ENCODE measurements at places on chromosomes 2 and 18.

- no peak overlapping the region for H3K27ac ChIP-seq
- no peaks in the 10 kb centered on the region for H3K27me3 ChIP-seq
- no peak for DNase-seq
- H3K36me3 ChIP-seq: no peaks in the 10 kb centered on the region
Observed at GRCh38 chr2:6676776-6677175, 188.9 kb downstream of the CMPK2 start.

DNA sequence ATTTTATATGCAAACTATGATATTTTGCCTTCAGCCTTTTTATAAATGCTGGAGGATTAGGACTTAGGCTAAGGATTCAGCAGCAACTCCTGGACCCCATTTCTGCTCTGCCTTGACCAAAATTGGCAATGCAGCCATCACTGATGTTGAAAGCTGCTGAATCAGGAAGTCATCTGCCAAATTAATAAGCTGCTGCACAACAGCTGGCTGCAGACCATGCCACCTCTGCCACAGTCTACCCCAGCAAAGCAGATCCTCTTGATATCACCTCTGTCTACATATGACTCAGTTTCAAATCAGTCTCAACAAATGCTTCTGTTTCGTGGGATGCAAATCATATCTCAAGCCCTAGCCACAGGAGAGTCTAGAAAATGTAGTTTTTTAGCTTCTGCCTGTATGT, 7.1 kb upstream of the SOS1 start:
- peaks cover 6% of the 10 kb centered on the region for H3K4me1 ChIP-seq
- H3K27ac ChIP-seq: peak overlapping the region; percentile 6
- no peaks in the 10 kb centered on the region for H3K36me3 ChIP-seq
- no peaks in the 10 kb centered on the region for H3K27me3 ChIP-seq

- H3K27me3 ChIP-seq: no peaks in the 10 kb centered on the region
- no peak overlapping the region for H3K27ac ChIP-seq
- no peaks in the 10 kb centered on the region for H3K4me1 ChIP-seq
- H3K4me3 ChIP-seq: no peak overlapping the region
Observed at GRCh38 chr2:60633615-60634014, 80.2 kb upstream of the BCL11A start.

GRCh38 chr18:63083020-63083531, 236.5 kb downstream of the BCL2 start:
- DNase-seq: no peak
- no peak overlapping the region for H3K27ac ChIP-seq
- no peak overlapping the region for H3K4me3 ChIP-seq
- H3K27me3 ChIP-seq: no peaks in the 10 kb centered on the region

DNA sequence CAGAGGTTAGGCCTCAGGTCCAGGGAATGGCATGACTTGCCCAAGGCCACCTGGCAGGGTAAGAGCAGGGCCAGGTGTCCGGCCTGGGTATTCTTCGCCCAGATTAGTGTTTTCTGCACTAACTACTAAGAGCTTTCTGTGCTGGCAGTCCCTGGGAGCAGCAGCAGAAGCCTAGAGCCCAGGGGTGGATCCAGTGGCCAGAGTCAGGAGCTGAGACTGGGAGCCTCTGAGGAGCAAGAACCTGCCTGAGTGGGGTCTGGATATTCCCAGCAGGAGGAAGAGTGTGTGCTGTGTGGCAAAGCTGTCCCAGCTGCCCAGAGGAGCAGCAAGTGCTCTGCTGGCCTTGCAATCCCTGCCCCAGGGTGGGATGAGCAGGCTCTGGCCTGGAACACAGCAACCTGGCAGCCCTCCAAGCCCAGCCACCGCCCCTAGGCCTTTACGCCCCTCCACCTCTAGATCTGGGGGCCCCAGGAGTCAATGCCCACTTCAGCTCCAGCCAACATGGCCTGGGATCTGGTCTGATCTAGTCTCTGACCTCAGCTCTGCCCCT, 30.7 kb upstream of the GPAT2 start:
- no peaks in the 10 kb centered on the region for H3K27me3 ChIP-seq
- no peaks in the 10 kb centered on the region for H3K36me3 ChIP-seq
- no peak for DNase-seq
- H3K27ac ChIP-seq: no peak overlapping the region
- H3K4me1 ChIP-seq: no peaks in the 10 kb centered on the region

DNA sequence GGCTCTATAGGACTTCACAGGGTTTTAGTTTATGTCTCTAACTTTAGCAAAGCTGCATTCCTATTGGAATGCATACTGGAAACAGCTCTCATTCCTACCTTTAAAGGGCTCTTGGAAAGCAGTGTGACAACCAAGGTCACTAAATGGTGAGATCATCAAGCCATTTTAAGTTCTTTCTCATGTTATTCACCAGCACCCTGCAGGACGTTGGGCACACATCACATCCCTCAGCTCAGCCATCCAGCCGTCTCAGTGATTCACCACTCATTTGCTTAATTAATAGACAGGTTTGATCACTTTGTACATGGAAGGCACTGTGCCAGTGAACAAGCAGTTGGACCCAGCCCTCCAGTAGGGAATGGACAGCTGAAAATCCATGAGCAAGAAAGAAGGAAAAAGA, 32.2 kb upstream of the RBM44 start:
- H3K27me3 ChIP-seq: no peaks in the 10 kb centered on the region
- H3K4me1 ChIP-seq: peaks cover 5% of the 10 kb centered on the region
- H3K36me3 ChIP-seq: no peaks in the 10 kb centered on the region

DNA sequence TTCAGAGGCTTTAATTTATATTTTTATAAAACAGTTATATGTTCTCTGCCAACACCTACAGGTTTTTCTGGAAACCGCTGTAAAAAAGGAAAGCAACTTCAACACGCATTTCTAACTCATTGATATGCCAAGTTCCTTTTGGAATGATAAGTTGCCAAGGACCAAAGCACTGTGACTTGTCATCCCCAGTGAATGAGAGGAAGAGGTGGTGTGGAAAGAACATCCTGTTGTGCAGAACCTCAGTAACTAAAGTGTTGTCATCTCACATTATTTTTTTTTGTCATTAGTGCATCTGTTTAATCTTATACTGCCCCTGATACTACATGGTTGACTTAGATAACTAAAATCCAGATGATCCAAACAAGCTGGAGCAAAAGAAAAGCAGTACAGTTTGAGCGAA, 96.0 kb upstream of the NEUROD1 start:
- H3K4me3 ChIP-seq: no peak overlapping the region
- no peaks in the 10 kb centered on the region for H3K4me1 ChIP-seq
- H3K27ac ChIP-seq: no peak overlapping the region
- H3K27me3 ChIP-seq: no peaks in the 10 kb centered on the region

DNA sequence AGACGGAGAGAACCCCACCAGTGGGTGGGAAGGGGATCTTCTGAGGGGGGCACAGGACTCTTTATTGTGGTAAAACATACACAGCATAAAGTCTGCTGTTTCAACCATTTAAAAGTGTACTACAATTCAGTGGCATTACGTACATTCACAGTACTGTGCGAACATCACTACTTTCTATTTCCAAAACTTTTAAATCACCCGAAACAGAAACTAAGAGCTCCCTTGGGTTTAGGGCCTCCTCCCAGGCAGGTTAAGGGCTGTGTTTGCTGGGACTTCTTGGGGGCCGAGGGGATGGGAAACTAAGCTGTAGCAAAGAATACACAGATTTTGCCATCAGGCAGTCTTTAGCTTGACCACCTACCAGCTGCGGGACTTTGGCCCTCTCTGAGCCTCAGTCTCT, 242.0 kb downstream of the HAUS1 start:
- no peaks in the 10 kb centered on the region for H3K27me3 ChIP-seq
- H3K4me3 ChIP-seq: no peak overlapping the region
- H3K4me1 ChIP-seq: no peaks in the 10 kb centered on the region
- DNase-seq: no peak

GRCh38 chr2:146748046-146748445, 1096.8 kb upstream of the ACVR2A start:
- H3K36me3 ChIP-seq: no peaks in the 10 kb centered on the region
- no peak overlapping the region for H3K4me3 ChIP-seq
- H3K27ac ChIP-seq: no peak overlapping the region
- no peaks in the 10 kb centered on the region for H3K27me3 ChIP-seq
- no peaks in the 10 kb centered on the region for H3K4me1 ChIP-seq

DNA sequence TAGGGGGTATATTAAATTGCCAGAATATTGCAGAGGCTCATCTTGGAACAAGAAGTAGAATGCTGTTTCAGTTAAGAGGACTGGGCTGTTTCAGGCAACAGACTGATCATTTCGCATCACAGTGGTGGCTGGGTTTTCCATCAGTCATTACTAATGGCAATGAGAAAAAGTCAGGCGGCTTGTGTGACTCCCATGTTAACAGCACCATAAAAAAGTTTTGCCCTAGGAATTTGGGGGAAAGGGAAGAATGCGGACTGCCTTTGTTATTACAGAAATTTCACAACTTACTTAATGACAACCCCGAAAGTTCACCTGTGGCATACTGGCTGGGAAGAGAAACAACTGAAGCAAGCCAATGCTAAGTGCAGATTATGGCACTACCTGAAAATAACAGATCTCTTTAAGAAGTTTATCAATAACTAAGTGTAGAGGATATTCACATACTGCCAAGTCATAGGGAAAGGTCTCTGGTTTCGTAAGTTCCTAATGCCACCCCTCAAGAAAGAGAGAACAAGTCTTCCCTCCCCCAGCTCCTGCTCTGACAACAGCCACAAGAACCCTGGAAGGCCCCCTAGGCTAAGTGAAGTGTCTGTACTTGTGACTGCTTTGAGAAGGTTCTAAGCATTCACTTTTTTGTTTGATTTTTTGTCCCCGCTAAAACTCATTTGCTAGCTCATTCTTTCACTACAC, 40.5 kb upstream of the AP1S3 start:
- H3K27me3 ChIP-seq: no peaks in the 10 kb centered on the region
- no peaks in the 10 kb centered on the region for H3K4me1 ChIP-seq
- H3K4me3 ChIP-seq: no peak overlapping the region
- H3K36me3 ChIP-seq: no peaks in the 10 kb centered on the region

GRCh38 chr2:41313082-41313481, 734.7 kb upstream of the PKDCC start:
- H3K4me3 ChIP-seq: no peak overlapping the region
- no peaks in the 10 kb centered on the region for H3K27me3 ChIP-seq

DNA sequence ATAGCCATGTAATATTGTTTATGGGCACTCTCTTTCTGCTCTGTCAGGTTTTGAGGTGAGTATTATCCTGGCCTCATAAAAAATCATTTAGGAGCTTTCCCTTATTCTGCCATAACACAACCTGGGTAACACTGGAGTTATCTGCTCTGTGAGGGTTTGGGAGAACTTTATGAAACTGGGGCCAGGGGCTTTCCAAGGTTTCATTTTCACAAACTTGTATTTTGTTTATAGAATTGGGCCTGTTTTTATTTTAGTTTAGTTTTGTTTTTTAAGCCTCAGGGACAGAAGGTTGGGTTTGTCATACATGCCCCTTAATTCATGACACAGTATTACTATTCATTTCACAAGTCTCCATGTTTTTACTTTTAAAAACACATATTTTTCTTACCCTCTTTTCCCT, 83.5 kb downstream of the IRS1 start:
- no peak overlapping the region for H3K27ac ChIP-seq
- H3K4me3 ChIP-seq: no peak overlapping the region
- no peaks in the 10 kb centered on the region for H3K36me3 ChIP-seq

DNA sequence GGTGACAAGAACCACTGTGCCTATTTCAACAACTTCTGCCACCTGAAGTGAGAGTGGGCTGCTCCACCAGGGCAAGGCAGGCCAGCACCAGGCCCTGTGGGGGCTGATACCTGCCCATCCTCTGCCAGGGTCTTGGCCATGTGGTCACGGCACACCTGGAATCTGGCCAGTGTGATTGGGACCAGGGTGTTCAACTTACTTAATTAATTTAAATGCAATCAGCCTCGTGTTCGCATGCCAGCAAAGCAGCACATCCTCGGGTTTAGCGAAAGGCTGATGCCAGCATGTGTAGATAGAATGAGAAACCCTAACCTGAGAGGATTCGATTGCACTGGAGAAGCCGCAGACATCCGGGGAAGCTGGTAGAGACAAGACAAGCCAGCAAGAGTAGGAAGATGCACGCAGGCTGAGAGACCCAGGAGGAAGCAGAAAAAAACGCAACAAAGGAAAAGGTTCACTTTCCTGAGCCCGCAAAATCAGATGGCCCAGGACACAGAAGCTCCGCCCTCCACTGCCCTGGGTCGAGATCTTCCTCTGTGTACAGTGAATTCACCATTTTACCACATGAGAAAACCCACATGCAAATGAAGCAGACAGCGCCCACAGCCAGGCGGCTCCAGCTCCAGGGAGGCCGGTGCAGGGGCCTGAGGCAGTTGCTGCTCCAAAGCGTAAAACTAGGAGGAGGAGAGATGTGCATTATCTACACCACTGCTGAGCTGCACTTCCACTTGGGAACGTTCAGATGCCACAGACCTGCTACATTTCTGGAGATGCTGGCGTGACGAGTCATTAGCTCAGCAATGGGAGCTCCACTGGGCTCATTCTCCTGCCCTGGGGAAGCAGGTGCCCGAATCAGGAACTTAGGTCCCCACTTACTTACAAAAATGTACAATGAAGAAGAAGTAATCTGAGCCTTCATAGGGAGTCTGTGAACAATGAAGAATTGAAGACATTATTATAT, 92.1 kb downstream of the TMEM18 start:
- H3K27ac ChIP-seq: no peak overlapping the region
- H3K4me3 ChIP-seq: no peak overlapping the region
- no peaks in the 10 kb centered on the region for H3K36me3 ChIP-seq
- DNase-seq: no peak
- H3K4me1 ChIP-seq: no peaks in the 10 kb centered on the region
- no peaks in the 10 kb centered on the region for H3K27me3 ChIP-seq

DNA sequence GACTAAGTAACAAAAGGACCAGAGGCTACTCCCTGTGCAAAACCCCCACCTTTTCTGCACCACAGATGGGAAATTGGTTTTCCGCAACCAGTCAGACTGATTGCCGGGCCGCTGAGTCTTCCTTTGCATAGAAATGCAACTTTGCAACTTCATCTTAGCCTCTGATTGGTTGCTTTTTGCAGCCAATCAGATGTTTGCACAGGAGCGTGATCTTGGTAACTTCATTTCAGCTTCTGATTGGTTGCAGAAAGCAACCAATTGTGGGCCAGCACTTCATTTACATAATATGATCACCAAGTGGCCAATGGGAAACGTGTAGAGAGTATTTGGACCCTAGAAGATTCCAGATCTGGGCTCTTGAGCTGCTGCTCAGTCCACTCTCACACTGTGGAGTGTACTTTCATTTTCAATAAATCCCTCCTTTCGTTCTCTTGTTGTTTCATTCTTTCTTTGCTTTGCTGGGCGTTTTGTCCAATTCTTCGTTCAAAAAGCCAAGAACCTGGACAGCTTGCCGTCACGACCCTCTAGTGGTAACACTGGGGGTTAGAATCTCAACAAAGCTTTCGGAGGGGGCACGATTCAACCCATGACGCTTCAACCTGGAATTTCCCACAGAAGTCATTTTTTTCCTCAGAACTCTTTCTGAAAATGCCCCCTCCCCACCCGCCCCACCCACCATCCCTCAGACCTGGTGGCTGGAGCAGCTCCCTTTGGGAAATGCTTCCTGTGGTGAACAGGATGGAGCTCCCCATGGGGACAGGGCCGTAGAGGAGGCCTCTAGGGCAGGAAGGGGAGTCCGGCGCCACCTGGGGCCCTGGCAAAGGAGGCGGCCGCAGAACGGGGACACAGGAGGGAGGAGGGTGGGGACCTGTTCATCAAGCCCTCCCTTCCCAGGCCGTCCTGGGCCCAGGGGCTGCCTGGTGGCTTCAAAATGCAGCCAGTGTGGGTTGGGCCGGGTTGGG, 31.8 kb upstream of the KCNF1 start:
- no peak overlapping the region for H3K4me3 ChIP-seq
- H3K27ac ChIP-seq: no peak overlapping the region
- DNase-seq: no peak
- no peaks in the 10 kb centered on the region for H3K36me3 ChIP-seq

All from ovary (tissue), 10 donors.